ENCODE measurements at places on chromosomes 5 and 9.

GRCh38 chr5:112401924-112402323 is 17.2 kb downstream of the EPB41L4A start:
- DNase-seq = no peak

GRCh38 chr9:36392489-36392888 is 7.6 kb downstream of the RNF38 start:
- no peak for DNase-seq

DNA sequence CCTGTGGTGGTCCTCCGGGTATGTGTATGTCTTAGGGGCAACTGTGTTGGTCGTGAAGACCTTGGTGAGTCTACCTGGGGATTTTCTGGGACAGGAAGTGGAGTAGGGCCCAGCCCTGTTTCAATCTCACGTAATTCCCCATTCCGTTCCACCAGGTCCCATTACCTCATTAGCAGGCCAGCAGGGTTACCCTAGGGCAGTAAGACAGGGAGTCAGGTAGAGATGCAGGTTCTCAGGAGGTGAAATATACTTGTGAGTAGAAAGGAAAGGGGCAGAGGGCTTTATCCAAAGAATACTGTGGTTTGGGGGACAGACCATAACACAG is 56.5 kb downstream of the MACROH2A1 start:
- no peak for DNase-seq

- DNase-seq = no peak
Measured at GRCh38 chr9:34675048-34675714, 12.7 kb upstream of the CCL27 start.

DNA sequence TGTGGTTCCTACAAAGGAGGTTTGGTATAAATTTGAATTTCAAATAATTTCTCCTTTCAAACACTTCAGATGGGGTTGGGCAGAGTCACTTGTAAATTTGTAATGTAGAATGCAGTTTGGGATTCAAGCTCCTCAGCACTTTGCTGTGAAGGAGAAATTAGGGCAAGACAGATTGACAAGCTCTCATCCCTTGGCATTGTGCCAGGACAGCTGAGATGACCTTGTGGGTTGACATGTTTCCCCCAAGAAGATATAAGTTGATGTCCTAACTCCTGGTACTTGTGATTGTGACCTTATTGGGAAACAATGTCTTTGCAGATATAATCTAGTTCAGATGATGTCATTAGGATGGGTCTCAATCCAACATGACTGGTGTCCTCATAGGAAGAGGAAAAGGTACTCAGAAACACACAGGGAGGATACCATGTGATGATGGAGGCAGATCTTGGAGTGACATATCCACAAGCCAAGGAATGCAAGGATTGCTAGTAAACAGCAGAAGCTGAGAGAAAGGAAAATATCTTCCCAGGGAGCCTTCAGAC is 408.3 kb downstream of the MED10 start:
- no peak for DNase-seq

DNA sequence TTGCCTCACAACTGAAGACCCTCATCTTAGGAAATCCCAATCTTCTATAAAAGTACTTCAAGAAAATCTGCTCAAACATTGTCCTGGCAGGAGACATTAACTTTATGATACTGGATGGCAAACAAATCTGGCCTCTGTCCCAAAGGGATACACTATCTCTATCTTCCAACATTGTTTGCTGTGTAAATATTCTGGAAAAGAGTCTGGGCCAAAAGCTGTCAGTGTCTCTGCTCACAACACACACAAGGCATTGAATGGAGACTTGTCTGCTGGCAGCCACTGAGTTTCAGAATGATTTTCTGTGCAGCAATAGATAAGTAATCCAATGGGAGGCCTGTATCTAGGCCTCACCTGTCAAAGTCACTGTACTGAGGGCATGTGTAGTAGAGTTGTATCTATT is 471.1 kb downstream of the DMAC1 start:
- DNase-seq = no peak

DNA sequence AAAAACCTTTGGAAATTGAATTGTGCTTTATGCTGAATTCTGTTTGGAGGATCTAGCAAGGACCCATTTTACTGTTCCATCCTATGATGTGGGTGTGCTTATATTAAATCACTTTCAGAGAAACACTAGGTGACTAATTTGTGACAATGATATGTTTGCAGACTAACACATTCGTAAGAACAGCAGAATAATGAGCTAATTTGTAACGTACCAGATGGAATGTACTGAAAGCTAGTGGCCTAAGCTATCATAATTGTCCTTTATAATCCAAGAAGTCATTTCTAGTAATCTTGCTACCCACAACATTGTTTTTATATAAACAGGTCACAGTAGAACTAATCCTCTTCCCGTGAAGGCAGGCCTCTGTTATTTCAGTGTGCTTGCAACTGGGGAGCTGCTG is 292.5 kb downstream of the PDE4D start:
- no peak for DNase-seq

Data from HS-27A (cell line).